Stimulated activated CD8-positive, alpha-beta memory T cell treated with anti-CD3 and anti-CD28 coated beads, Interleukin-15, amount 100 ng/mL, for 1 hour (primary cell): ENCODE measurements at places on chromosomes 4 and X.

DNA sequence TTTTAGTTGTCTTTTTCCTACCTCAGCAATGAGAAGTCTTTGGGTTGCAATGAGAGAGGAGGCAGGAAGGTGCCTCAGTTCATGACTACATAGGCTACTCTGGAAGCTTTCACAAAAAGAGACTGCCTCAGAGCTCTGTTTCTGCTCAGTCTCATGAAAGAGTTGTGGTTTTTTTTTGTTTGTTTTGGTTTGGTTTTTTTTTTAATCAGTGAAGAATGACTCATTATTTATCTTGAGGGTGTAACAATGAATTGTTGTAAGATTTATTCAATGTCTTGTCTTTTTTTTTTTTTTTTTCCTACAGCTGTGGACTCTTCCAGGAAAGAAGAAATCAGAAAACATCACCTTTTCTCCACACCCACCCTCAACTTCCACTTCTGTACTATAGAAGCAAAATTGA lies 67.5 kb upstream of the CXCL13 start:
- no peak for DNase-seq

DNA sequence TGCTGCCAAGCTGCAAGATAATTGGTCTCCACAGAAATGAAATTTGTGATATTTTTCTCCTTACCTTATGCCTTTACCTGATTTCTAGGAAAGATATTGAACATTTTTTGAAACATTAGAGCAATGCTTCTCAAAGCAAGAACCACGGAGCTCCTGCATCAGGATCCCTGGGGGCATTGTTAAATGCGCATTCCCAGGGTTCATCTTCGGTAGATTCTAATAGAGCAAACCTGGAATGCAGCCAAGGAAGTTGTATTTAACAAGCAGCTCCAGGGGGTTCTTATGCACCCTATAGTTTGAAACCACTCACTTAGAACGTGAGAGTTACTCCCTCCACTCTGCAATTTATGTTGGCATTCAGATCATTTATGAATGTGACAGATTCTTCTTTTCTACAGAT lies 126.2 kb downstream of the SLC39A8 start:
- DNase-seq: no peak

DNA sequence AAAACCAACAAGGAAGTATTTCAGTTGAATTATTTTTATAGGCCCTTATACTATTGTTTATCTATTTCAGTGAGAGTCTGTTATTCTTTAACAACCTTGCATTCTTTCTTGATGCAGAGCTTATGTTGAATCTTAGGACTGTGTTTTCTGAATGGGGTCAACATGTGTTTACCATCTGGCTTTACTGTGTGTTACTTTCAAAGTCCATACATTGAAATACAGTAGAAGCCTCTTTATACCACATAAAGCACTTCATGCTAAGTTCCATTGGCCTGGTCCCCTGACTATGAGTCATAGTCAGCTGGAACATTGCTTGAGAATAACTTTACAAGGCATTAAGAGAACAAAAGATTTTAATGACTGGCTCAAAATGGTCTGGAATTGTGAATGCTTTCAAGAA lies 152.6 kb downstream of the GASK1B start:
- DNase-seq: no peak

- DNase-seq: no peak
These were observed 1016.7 kb upstream of the LCORL start for GRCh38 chr4:19038231-19038630.

GRCh38 chr4:42268824-42269223 lies 116.4 kb upstream of the BEND4 start:
- DNase-seq: no peak

DNA sequence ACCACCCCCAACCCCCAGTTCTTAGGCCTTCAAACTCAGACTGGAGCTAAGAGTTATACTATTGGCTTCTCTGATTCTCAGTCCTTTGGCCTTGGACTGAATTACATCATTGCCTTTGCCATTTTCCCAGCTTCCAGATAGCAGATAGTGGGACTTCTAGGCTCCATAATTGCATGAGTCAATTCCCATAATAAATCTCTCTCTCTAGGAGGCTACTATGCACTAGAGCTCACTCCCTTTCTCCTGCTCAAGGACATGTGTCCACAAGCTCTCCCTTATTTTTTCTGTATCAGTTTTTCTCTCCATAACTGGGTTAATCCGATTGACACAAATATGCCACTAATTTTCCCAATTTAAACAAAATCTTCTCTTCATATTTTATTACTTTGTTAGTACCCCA lies 103.4 kb downstream of the REELD1 start:
- no peak for DNase-seq
